ENCODE measurements at places on chromosomes 16 and 17.

DNA sequence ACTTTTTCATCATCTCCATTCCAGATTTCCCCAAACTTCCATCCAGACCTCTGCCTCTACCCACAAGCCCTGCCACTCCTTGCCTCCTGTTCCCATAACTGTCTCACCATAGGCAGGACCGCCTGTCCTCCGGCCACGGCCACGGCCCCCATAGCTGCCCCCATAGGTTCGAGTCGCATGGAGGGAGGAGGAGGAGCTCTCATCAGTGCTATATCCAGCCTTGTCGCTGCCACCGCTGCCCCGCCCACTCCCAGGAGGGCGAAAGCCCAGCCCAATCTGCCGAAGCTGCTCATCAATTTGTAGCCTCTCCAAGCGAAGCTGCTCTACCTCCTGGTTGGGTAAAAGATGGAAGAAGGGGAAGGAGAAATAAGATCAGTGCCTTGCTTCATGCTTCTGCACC lies 3.4 kb upstream of the SOX15 start:
- DNase-seq: no peak

DNA sequence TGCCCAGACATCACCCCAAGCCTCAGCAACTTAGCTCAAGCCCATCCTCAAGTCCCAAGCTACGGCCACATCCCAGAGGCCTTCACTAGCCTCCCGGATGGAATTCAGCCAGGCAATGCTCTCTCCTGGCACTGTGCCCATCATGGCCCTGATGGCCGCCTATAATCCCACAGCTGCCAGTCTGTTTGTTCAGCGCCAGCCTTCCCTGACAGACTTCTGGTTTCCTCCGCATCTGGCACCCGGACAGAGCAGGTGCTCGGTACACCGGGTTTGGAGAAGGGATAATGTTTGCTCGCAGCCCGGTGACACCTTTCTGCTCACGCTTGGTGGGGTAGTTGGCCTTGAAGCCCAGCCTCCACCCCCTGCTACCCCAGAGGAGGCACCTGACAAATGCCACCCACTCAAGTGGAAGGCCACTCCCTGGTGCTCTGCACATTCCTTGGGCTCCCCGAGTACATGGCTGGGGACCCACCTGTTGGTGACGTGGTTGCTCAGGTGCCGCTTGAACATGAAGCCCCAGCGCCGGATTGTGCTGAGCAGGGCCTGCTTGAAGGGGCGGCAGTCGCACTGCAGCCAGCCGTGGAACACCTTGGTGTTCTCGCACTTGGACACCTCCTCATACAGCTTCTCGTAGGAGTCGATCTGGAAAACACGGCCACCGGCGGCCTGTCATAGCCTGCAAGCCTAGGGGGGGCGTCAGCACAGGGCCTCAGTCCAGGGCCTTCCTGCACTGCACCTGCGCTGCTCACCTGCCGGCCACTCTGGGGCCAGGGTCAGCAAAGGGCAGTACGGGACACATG lies 47.1 kb downstream of the DNAH17 start:
- DNase-seq: no peak

GRCh38 chr17:48970224-48970623 lies 1.8 kb upstream of the GIP start:
- DNase-seq: no peak

DNA sequence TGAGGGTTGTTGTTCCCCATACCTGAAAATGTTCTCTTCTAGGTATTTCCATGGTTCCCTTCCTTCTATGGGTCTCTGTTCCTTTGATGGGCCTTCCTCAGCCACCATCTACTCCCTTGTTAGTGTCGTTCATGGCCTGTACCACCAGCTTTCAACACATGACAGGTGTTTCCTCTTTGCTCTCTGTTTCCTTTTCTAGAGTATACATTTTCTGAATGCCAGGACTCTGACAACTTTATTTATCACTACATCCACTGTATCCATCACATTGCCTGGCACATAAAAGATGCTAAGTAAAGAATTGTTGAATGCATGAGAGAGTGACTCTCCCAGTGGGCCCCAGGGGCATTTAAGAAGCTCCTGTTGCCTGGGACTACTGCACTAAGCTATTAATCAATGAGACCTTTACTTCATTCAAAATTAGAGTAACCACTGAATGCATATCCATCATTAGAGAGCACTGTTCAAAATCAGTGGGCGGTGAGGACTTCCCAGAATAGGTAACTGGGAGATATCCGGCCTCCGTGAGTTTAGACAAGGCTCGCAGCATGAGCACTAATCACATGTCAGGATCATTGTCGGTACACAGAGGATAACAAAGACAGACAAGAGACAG lies 255.0 kb downstream of the CBLN1 start:
- no peak for DNase-seq

GRCh38 chr17:28865946-28866752 lies 11.3 kb downstream of the ERAL1 start:
- DNase-seq: peak; percentile 46

GRCh38 chr17:74994440-74994839 lies 7.0 kb downstream of the CDR2L start:
- no peak for DNase-seq

GRCh38 chr17:4766201-4766600 lies 5.5 kb upstream of the TM4SF5 start:
- DNase-seq: peak; percentile 95

DNA sequence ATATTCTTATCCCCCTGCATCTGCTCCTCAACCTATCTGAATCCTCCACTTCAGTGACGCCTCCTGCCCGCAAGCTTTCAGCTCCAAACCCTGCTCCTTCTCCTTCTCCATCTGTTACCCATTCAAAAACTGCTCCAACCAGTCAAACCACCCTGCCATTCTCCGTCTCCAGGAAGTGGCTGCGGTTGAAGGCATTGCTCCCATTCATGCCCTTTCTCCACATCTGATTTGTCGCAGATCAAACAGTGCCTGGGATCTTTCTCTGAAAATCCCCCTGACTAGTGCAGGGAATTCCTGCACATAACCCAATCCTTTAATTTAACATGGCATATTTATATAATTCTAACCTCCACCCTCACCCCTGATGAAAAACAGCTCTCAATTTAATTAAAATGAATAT lies 56.3 kb downstream of the SLFN5 start:
- no peak for DNase-seq

- DNase-seq: no peak
Measured at GRCh38 chr16:72797621-72798020, 250.3 kb downstream of the ZFHX3 start.

DNA sequence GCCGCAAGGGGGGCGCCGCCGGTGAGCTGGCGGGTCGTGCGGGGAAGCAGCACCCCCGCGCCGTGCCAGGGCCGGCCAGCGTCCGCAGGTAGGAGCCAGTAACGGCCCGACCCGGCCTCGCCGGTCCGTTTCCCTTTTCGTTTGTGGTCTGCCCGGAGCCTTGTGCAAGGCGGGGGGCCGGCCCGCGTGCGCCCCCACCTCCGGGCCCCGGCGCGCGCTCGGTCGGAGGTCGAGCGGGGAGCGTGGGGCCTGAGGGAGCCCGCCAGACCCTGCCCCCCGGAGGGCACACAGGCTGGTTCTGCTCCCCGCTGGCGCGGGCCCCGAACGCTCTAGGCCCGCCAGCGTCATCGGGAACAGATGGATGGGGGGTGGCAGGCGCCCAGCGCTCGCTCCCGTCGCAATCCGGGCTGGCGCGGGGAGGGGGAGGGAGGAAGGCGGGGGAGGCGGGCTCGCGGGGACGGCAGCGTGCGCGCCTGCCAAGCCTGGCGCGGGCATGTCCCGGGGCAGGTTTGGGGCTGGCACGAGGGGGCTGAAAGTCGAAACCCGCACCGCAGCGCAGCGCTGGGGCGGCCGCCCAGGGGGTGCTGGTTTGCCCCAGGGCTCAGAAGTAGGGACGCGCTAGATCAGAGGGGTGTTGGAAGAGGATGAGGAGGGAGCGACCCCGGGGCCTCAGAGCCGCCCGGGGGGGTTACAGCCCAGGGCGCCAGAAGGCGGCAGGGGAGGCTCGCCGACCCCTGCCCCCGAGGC lies 1.5 kb upstream of the GSE1 start:
- DNase-seq: peak; percentile 92

DNA sequence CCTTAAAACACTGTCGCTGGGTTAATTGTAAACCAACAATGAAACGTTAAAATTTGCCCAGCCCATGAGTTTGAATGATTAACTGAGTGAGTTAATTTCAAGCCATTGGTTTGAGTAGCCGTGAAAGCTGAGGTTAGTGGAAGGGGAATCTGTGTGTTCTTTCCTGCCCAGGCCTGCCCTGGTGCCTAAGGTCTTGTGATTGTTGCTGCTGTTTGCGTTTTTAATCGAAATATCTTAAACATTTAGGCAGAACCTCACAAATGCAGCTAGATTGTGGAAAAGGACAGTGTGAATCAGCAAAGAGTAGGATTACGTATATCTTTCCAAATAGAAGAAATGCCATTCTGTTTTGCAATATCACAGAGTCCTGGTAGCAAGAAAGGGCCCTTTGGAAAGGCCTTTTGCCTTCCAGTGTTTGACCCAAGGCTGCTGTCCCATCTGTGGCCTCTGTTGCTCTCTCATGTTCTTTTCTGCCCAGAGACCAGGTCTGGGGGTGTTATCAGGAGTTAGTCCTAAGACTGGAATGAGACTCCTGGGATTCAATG lies 113.8 kb downstream of the MSI2 start:
- DNase-seq: peak; percentile 68

DNA sequence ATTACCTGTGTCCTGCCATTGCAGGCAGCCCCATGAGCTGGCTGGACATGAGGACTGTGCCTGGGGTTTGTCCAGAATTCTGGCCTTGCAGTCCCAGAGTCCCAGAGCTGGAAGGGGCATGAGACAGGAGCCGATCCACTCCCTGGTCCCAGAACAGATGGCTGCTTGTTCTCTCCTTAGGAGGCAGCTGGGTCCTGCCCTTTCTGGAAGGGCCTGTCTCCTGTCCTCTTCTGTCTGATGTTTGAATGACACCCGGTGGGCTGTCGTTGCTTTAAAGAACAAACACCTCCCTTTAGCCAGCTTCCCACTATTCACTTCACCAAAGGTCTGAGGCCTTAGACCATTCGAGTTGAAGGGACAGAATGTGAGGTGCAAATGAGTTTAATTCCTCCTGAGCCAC lies 63.8 kb downstream of the RAP1GAP2 start:
- no peak for DNase-seq

- peak; percentile 54 for DNase-seq
Measured at GRCh38 chr16:69204172-69204571, 17.2 kb downstream of the SNTB2 start.

DNA sequence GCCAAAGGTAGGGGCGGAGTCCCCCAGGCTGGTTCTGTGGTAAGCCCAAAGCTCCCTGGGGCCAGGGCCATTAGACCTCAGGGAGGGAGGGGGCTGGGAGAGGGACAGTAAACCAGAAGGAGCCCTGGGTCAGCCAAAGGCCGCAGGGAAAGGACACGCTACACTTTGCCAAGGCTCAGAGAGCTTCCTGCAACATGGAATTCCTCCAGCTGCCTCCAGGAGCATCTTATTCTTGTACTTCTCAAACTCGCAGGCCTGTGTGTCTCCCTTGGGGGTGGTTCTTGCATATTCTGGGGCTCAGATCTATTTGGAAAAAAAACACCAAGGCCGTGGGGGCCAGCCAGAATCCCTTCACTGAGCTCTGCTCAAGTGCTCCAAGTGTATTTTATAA lies 25.1 kb downstream of the AKAP1 start:
- no peak for DNase-seq

DNA sequence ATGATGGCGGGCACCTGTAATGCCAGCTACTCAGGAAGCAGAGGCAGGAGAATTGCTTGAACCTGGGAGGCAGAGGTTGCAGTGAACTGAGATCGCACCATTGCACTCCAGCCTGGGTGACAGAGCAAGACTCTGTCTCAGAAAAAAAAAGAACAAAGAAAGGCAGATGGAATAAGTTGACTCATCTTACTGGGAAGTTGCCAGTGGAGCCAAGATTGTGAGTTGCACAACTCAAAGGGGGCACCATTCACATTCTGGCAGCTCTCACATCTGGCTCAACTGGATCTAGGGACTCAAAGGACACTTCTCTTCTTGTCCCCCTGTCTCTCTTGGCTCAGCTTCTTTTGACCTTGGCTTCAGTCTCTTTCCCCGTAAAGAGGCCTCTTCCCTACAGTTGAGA lies 53.7 kb upstream of the ETV4 start:
- peak; percentile 59 for DNase-seq

- peak; percentile 41 for DNase-seq
Measured at GRCh38 chr16:80803339-80804055, 901 bp downstream of the CDYL2 start.

- no peak for DNase-seq
Measured at GRCh38 chr17:73088561-73088960, 3.9 kb downstream of the SLC39A11 start.

DNA sequence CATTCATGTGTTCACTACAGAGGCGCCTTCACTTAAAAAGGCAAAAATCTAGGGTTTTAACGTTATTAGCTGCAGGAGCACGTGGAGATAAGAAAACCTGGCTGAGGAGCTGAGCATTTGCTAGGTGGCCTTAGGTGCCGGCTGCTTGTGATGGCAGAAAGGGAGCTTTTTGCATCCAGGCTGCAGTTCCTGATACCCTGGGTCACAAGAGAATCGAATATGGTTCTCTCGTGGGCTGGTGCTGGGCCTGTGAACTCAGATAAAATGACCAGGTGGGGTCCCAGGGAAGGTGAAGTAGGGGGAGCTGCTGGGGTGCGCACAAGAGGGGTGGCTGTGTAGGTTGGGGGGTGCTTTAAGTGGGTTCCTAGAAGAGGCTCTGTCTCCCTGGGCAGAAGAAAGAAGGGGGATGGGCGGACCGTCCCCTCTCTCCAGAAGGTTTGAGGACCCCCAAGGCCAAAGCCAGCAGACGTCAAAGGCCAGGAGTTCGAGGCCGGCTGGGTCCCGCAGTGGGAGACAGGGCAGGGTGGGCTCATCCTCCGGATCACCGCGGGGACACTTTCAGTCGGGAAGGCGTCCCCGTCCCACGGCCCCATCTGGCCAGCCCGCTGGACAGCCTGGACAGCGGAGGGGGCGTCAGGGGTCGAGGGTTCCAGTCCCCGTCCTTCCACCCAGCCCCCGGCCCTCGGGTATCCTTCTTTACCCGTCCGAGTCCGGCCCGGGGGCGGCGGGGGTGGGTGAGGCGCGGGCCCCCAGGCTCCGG lies 740 bp upstream of the CMIP start:
- no peak for DNase-seq

- DNase-seq: no peak
Measured at GRCh38 chr17:37818689-37819088, 73.8 kb upstream of the HNF1B start.

DNA sequence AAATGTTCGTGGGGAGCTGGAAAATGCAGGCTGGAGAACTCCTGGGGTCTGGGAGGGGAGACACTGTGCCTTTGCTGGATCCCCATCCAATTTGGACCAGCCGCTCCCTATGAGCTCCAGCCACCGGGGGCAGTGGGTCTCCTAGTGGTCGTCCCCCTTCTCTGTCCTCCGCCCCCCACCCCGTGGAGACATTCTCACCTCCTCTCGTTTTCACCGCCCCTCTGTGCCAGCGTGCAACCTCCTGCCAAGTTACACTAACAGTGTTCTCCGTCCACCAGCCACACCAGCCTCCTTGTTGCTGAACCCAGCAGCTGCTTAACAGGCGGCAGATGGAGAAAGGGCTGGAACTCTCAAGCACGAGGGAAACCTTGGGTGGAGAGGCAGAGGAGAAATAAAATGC lies 67.4 kb upstream of the SOX9 start:
- DNase-seq: no peak

GRCh38 chr16:54506214-54506580 lies 219.6 kb upstream of the IRX3 start:
- DNase-seq: no peak

GRCh38 chr16:35485915-35486314 lies 2026.5 kb downstream of the TP53TG3F start:
- no peak for DNase-seq

- DNase-seq: no peak
Measured at GRCh38 chr17:47738178-47738577, 5.1 kb downstream of the TBX21 start.
